ENCODE measurements at places on chromosomes 7 and 10.

DNA sequence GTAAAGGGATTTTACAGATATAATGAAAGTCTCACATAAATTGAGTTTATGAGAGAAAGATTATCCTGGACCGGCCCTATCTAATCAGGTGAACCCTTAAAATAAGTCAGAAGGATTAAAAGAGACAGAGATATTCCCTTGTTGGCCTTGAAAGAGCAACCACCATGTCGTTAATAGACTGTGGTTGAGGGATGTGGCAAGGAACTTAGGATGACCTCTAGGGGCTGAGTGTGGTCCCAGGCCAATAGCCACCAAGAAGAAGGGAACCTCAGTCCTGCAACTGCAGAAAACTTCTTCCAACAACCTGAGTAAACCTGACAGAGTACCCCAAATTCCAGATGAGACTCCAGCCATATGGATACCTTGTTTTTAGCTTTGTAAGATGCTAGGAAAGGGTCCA, 121.5 kb downstream of the POLR1F start:
- DNase-seq = no peak

DNA sequence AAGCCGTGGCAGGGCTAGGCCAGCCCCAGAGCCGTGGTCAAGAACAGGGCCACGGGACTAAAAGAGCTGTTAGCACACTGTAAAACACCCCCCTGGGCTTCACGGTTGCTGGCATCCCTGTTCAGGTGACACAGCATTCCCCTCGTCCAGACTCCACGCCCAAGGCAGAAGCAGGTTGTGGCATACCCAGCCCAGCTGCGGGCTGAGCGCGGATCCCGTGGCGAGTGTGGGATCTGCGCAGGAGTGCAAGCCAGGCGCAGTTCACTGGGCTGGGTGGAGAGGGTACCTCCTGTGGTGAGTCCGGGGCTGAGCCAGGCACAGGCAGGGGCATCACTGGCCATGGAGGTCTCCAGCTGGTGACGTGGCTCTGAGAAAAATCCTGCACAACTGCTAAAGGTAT, 199.1 kb downstream of the FZD1 start:
- DNase-seq = no peak

DNA sequence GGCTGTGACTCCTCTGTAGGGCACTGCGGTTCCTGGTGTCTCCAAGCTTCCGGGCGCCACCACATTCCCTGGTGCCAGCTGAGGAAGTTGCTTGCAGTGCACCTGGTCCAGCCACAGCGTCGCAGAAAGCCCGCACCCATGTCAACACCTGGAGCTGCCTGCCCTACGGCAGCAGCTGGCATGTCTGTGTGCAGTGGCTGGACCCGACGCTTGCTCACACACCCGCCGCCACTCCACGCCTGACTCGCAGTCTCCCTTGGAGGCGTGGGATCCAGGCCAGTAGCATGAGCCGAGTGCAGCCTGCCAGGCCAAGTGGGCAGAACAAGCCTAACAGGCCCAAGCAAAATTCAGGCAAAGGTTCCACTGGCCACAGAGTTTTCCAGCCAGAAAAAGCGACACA, 118.1 kb upstream of the PHF14 start:
- no peak for DNase-seq

DNA sequence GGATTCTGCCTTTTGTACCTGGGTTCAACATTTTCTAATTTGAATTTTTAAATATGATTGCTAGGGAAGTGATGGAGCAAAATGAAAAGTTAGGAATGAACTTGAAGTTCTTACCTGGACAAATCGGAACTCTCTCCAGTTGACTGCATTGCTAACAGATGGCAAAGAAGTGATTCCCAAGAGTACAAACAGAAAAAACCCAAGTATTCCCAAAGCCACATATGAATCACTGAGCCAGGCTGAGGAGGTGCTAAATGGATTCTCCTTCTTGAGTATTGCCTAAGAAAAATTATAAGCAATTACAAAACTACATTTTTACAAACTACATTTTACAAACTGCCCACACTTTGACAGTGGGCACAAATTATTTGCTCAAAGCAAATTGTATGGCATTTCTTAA, 25.9 kb downstream of the STEAP4 start:
- no peak for DNase-seq

DNA sequence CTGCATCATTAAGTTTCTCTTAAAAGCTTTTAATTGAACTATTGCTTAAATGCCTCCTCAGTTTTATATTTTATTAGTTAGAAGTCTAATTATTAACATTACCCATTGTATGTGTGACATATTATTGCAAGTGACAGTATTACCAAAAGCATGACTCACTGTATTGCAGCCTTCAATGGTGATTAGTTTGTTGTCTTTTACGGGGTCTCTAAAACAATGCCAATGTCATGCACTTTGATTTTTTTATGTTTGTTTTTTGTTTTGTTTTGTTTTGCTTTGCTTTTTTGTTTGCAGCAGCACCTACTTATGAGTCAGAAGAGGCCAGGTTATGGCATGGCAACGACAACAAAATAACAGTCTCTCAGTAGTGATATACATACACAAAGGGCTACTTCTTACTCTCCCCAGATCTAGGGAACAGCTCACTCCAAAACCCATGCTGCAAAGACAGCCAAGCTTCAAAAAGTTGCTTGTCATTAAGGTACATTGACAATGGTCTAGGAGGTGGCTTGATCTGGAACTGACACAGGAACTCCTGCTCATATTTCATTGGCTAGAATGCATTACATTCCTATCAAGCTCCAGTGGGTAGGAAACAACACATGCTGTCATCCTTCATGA, 293.7 kb upstream of the POM121L12 start:
- DNase-seq = no peak

DNA sequence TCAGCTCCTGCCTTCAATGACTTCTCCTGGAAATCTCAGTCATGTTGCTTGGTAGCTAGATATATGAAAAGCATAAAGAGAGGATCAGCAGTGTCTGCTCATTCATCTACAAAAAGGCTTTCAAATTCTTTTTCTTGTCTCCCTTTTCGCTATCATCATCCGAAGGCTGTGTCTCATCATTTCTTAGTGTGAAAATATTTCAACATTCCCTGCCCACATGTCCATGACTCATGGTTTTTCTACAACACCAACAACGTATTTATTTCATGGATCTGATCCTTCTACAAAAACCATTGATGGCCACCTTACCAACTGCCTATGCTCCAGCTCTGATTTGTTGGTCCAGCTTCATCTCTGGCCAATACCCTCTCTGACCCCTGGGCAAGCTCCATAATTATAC, 472.5 kb upstream of the GHITM start:
- no peak for DNase-seq

- no peak for DNase-seq
These were observed 30.3 kb upstream of the KBTBD2 start for GRCh38 chr7:32921896-32922295.

DNA sequence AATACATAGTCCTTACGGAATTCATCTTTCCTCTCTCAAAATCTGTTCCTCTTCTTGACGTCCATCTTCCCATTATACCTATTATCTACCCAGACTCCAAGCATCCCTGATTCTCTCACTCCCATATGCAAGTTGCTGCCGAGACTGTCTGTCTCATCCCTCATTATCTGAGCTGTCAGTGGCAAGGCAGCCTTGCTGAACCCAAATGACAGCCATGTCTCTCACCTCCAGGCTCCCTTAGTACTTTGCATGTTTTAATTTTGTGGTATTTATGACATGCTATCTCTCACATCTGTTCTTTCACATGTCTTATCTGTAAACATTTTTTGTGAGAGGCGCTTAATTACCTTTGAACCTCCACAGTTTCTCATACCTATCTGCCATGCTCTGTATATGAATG, 54.4 kb upstream of the IFRD1 start:
- DNase-seq = no peak

GRCh38 chr10:124998624-124999291, 56.8 kb downstream of the ZRANB1 start:
- no peak for DNase-seq

GRCh38 chr10:100020886-100021253, 11.1 kb upstream of the DNMBP start:
- no peak for DNase-seq

GRCh38 chr10:12826800-12827372, 174.6 kb downstream of the CCDC3 start:
- no peak for DNase-seq

- no peak for DNase-seq
These were observed 465.6 kb downstream of the DPP6 start for GRCh38 chr7:154517768-154518167.

GRCh38 chr10:120942806-120943413, 91.7 kb downstream of the WDR11 start:
- DNase-seq = no peak

DNA sequence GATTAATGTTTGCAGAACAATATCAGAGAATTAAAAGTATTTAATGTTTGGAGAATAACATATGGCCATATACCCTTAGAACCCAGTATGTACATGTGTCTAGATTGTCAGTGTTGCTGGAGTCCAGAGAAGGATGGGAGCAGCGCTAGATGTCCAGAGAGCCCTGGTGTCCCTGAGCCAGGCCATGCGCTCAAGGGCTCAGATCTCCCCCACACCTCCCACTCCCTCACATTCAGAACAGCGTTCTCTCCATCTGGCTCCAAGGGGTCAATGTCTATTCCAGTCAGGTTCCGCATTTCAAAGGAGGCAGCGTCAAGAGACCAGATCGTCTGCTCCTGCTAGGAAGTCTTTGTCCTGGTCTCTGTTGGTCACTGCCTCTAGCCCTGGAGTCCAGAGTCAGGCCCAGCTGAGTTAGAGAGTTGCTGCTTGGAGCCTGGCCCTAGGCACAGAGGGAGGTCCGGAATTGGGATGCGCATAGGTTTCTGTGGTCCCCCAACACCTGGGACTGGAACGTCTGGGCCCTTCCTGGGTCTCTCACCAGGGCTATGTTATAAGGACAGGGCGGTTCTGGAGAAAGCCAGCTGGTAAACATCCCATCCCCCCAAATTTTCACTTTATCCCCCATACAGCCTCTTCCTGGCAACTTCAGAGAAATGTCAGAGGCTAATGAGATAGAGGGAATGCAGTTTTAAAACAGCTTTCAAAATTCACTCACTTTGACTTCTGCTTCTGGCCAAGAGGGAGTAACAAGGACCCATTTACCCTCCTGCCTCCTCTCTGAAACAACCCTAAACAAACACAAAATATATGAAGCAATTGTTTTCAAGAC, 6.5 kb upstream of the WDR86 start:
- no peak for DNase-seq

- no peak for DNase-seq
These were observed 39.0 kb downstream of the PPP1R3C start for GRCh38 chr10:91593834-91594233.

- DNase-seq = no peak
These were observed 900 bp upstream of the MICALL2 start for GRCh38 chr7:1459920-1460820.

GRCh38 chr7:103593691-103594090, 147.7 kb upstream of the SLC26A5 start:
- no peak for DNase-seq

GRCh38 chr7:142914121-142914520, 19.4 kb downstream of the TRPV5 start:
- DNase-seq = no peak

GRCh38 chr7:131341690-131342089, 14.0 kb downstream of the MKLN1 start:
- DNase-seq = no peak

DNA sequence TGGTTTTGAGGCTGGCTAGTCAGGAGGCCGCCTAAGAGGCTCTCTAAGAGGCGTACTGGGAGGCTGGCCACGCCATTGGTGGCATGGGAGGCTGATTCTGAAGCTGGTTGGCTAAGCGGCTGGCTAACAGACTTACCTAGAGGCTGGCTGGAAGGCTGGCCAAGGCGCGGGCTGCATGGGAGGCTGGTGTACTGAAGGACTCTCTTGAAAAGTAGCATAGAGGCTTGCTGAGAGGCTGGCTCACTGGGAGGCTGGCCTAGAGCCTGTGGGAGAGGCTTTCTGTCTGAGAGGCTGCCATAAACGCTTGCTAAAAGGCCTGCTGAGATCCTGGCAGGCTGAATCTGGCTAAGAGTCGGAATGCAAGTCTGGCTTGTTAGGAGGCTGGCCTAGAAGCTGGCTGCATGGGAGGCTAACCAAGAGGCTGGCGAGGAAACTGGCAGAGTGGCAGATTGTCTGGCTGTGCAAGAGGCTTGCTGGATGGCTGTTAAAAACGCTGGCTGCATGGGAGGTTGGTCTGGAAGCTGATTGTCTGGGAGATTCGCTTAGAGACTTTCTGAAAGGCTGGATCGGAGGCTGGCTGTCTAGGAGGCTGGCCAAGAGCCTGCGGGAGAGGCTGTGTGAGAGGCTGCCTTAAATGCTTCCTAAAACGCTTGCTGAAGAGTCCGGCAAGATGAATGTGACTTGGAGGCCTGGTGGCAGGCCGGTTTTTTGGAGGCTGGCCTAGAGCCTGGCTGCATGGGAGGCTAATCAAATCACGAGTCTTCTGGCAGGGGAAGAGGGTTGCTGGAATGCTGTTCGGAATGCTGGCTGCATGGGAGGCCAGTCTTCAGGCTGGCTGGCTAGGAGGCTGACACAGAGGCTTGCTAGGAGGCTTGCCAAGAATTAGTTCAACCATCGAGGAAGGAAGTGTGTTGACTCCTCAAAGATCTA, 134.2 kb downstream of the OR13A1 start:
- no peak for DNase-seq

GRCh38 chr7:37571806-37572205, 111.8 kb upstream of the GPR141 start:
- DNase-seq = no peak

- DNase-seq = no peak
These were observed 10.1 kb downstream of the AQP1 start for GRCh38 chr7:30921540-30922401.

- no peak for DNase-seq
These were observed 6.5 kb downstream of the SLC13A1 start for GRCh38 chr7:123193235-123193634.

GRCh38 chr10:52379287-52379686, 65.2 kb downstream of the DKK1 start:
- no peak for DNase-seq

DNA sequence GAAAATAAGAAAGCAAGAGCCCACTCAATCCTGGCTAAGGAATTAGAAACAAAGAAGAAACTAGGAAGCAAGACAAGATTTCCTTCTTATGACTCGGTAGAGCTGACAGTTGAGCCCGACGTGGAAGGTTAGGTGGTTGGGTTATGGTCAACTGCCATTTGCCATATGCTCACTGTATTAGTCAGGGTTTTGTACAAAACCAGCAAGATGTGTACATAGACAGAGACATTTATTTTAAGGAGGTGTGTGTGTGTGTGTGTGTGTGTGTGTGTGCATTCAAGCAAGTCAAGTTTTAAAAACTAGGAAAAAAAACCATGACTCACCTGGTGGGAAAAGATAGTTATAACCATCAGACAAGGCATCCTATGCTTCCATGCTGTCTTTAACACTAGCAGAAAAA, 158.5 kb downstream of the VPS50 start:
- DNase-seq = no peak

DNA sequence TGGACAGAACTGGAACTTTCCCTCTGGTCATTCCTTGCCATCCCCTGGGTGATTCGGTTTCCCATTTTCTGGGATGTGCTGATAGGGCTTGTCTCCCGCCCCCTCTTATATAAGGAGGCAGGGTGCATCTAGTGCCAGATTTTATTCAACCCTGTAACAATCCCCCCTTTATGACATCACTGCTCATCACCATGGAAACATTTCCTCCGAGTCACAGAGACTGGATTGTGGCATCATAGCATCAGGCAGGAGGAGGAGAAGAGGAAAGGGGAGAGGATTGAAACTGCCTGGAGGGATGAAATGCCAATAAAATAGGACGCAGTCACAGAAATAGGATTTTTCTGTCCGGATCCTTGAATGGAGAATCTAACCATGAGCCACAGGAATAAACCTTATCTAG, 25.0 kb downstream of the SORCS3 start:
- DNase-seq = no peak
